ENCODE measurements at places on chromosomes 4 and X.

DNA sequence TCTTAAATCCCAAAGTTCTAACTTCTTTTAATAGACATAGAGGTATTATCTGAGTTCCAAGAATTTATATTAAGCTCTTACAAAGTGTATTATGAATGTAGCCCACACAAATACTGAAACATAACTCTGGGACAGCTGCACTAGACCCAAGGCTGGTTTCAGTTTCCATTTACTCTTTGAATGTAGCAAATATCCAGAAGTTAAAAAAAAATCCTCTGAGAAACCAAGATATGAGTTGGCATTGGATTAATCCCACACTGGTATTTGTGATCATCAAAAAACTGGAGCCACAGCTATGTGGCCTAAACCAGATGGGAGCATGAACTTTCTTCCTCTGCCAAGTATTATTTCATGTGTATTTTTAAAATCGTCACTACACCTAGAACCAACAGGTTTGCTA is 23.6 kb upstream of the SMPX start:
- DNase-seq, result no peak

- no peak for DNase-seq
These were observed 6.2 kb upstream of the OSTC start for GRCh38 chr4:108644237-108644636.

DNA sequence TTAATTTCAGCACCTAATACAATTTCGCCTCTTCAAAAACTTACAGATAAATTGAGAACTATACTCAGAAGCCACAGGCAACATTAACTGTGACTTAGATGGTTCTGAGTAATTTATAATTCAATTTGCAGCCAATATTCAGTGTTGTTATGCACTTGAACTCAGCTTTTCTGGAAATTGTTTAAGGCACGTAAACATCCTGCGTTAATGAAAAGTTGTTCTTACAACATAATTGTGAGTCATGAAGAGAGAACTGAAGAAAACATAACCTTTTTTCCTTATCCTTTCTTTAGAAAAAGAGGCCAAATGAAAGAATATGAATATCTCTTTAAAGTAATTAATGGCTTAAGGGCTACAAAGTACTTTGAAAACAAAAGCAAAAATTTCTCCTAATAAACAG is 16.6 kb upstream of the H2AZ1 start:
- DNase-seq, result no peak

DNA sequence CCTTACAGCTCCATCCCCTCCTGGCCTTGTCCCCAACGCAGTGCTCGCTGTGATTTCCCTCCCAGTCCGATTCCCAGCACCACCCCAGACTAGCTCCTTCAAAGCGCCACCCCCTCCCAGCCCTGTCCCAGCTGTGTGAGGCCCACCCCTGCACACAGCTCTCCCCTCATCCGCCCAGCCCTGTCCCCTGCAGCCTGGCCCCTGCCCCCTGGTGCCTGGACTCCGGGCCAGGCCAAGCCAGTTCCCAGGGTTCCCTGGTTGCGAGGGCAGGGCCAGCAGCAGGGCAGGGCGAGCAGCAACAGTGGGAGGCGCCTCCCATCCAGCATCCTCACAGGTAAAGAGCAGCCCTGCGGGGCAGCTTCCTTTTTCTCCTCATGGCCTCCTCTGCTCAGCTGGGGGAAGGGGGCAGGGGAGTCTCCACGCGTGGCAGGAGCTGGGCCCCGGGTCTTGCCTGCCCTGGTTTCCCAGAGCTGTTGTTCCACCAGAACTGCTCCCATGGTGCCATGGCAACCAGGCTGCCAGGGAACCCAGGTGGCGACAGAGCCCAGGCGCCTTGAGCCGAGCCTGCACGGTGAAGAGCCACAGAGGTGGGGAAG is 24.8 kb downstream of the IQSEC2 start:
- DNase-seq, result no peak

GRCh38 chr4:87937523-87937922 is 38.0 kb upstream of the SPP1 start:
- no peak for DNase-seq

DNA sequence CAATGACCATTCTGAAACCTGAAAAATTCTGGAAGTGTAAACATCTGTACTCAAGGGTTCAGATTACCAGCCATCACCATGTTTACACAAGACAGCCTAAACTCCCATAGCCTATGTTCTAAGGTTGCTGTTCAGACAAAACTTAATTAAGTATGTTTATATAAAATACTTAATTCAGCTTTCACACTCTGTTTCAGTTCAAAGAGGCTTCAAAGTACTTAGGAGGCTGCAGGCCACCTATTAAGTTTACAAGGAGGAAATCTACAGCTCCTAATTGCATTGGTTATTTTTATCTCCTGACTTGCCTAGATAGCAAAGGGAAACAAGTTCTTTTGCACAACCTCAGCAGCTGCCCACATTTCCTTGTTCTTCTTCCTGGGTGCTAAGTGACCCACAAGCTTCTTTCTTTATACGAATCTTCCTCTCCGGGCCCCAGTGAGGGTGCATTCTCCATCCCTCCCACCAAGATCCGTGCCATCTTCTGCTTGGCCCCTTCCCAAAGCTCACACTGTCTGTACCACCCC is 2.0 kb downstream of the GAK start:
- DNase-seq, result no peak

- no peak for DNase-seq
These were observed 532.3 kb upstream of the SMIM31 start for GRCh38 chr4:164221631-164222030.

Measured in kidney (tissue), 22 donors.